GM13977 (cell line): ENCODE measurements at places on chromosomes 1 and 21.

- no peak for DNase-seq
These were observed 42.9 kb downstream of the CAMK2N1 start for GRCh38 chr1:20442920-20443625.

DNA sequence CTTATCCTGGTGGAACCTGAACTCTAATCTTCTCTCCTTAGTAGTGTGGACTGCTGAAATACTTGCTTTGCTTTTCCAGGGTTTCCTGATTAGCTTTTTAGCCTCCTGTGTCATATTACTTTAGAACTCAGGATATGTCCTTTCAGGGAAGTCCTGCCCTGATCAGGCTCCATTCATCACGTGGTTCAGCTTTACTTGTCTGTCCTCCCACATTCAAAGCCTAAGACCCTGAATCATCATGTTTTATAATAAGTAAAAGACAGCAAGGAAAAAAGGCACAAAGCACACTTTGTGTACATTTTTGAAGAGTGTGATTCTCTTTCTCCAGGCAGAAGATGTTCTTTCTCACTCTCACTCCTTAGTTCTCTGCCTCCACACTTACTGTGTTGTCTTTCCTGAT lies 70.6 kb downstream of the PATJ start:
- DNase-seq = no peak

DNA sequence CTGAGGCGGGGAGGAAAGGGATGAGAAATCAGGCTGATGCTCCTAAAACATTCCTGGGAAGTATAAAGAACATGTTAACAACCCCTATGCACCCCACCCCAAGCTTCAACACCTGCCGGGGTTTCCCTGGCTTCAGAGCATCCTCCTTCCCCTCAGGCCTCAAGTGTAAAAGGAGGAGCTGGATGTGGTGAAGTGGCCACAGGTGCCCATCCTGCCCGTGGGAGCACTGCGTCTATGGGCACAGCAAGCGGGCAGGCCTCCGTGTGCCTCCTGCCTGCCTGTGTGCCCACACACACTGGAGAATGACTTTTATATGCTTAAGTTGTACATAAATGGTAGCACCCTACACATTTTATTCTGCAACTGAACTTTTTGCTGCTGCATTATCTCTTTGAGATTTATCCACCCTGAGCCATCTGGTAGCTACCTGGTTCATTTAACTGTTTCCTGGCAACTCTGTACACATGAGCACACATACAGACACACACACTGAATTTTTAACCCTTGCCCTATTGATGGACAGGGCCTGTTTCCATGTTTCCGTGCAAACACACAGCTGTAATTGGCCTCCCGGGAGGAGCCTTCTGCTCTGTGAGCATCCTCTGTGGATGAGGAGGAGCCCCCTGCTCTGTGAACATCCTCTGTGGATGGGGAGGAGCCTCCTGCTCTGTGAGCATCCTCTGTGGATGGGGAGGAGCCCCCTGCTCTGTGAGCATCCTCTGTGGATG lies 13.4 kb upstream of the FTCD start:
- DNase-seq = no peak

DNA sequence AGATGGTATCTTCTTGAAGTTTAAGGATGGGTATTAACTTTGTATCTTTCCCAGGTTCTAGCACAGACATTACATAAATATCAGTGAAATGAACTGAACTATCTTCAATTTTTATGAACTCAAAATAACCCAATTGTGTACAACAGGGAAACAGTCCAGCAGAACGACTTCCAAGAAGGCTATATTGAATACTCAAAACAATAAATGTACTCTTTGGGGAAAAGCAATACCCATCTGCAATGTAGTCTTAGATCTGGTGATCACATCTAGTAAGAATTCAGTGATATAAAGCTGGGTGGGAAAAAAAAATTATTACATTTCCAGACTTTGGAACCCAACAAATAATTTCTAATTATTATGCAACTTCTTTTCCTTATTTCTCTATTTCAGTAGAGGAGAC lies 33.1 kb upstream of the GORAB start:
- DNase-seq = no peak
